Fibroblast of the aortic adventitia (primary cell): ENCODE measurements at places on chromosomes 4 and X. TPM values are rescaled to one million over a fixed set of nuclear protein-coding genes. Genes with fewer than 3 reads are reported as not detected.

DNA sequence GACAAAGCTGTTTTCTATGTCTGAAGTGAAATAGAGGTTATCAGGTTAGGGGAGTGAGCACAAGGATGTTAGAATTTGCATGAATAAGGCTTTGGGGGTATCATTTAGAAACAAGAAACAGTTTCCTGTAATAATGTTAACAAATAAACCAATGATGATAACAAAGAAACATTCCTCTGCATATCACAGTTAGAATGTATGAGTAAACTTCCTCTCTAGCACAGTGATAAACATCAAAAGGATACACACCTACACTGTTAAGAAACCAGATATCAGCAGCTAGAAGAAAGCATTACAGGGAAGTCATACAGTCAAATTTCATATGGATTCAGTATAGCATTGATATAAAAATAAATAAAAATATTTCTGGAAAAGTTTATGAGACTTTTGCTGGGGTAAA lies 340.0 kb upstream of the MAGEB16 start:
- DNase-seq: no peak

- DNase-seq: no peak
Observed at GRCh38 chrX:136745215-136746173, 35.2 kb downstream of the ARHGEF6 start.

DNA sequence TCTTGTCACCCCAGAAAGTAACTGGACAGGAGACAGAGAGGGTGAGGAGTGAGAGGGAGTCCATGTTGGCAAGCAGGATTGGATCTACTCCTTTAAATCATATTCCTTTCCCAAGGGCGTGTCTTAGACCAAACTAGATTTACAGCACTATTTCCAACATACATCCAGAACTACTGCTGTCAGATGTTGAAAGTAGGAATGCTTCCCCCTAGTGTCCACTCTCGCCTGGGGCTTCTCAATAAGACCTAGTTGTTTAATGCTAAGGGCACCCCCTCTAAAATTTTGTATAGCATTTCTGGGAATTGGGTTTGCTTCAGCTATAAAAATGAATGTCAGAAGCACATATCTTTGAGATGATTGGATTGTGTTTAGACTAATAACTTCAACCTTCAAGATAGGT lies 13.3 kb downstream of the OFD1 start:
- DNase-seq: peak; percentile 87

ABRAXAS1 gene
- 14.8 and 27.3 TPM in 2 replicates for total RNA-seq

HUWE1 gene
- 90.0 and 167 TPM in 2 replicates for total RNA-seq

ARHGAP36 gene
- not detected in 2 replicates for total RNA-seq

PRKG2 gene
- 7.8 and 7.9 TPM in 2 replicates for total RNA-seq

DNA sequence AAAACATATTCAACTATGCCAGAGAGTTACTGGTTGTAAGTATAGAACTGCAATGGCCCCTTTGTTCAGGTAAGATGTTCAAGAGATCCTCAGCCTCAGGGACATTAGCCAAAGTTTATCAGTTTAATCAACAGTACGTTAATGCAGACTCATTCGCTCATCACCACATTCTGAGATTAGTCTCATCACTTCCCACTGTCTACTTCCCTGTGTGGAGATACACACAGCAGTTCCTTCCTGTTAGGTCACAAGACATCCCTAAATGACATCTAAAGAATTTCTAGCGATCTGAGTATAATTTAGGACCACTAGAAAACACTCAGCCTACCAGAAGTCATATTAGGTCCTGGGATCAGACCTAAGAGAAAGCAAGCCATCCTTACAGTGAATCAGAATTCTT lies 10.4 kb downstream of the SLC10A7 start:
- DNase-seq: no peak

P2RY4 gene
- total RNA-seq: 0.09 and 0.41 TPM in 2 replicates
